ENCODE measurements at places on chromosomes 2 and 18.

GRCh38 chr2:22521620-22522019, 863.4 kb upstream of the KLHL29 start:
- DNase-seq, result no peak

- DNase-seq, result no peak
These were observed 57.2 kb downstream of the NYAP2 start for GRCh38 chr2:225456619-225457260.

- DNase-seq, result no peak
These were observed 20.5 kb downstream of the PDIA6 start for GRCh38 chr2:10792001-10792634.

DNA sequence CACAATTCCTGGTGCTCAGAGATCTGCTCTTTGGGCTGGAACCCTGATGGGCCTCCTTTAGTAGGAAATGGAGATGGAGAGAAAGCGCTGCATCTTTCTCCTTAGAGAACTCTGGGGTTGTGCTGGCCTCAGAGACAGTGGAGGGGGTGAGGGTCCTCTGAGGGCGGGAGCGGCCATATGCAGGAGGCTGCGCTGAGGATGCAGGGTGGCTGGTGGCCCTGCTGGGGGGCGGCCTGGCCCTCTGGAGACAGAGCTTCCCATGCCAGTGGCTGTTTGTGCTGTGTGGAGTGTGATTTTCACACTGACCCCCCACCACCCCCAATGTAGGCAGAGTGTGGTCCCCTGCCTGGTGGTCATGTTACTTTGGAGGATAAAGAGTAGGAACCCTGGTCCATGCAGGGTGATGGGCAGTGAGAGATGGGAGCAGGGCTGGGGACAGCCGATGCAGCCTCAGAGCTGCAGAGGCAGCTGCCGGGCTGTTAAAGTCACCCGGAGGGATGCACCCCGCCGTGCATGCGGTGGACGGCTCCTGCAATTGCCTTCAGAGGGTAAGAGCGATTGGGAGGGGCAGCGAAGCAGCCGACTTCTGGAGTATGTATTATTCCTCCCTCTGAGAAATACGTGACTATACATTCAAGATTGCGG, 194.6 kb downstream of the FAM210A start:
- DNase-seq, result no peak

- DNase-seq, result no peak
These were observed 163.6 kb upstream of the COL3A1 start for GRCh38 chr2:188810586-188810985.

DNA sequence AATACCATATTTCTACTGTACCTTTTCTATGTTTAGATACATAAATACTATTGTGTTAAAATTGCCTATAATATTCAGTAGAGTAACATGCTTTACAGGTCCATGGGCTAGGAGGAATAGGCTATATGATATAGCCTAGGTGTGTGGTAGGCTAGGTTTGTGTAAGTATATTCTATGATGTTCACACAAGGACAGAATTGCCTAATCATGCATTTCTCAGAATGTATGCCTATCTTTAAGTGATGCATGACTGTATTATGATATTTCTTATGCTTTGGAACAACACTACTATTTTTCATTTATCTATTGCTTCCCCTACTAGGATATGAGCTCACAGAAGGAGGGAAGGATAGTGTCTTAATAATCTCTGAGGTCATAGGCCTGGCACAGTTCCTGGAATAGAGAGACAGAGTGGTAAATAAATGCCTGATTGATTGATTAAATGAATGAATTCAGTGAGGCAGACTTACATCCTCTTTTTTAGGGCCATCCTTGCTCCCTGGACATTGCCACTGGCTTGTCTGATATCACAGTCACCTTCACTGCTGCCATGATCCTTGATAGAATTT, 121.0 kb downstream of the MYO3B start:
- DNase-seq, result no peak

GRCh38 chr2:198287706-198288105, 483.3 kb downstream of the PLCL1 start:
- no peak for DNase-seq

- DNase-seq, result no peak
These were observed 6.2 kb upstream of the GPR155 start for GRCh38 chr2:174492963-174493431.

- no peak for DNase-seq
These were observed 306.7 kb upstream of the CHST9 start for GRCh38 chr18:27491772-27492171.
